Colonic mucosa (tissue), 4 donors: ENCODE measurements at places on chromosomes 5 and 9.

- peak; percentile 66 for DNase-seq
Observed at GRCh38 chr9:98191671-98192502, 550 bp downstream of the CORO2A start.

GRCh38 chr9:116713271-116713670 lies 26.2 kb downstream of the TRIM32 start:
- no peak for DNase-seq

DNA sequence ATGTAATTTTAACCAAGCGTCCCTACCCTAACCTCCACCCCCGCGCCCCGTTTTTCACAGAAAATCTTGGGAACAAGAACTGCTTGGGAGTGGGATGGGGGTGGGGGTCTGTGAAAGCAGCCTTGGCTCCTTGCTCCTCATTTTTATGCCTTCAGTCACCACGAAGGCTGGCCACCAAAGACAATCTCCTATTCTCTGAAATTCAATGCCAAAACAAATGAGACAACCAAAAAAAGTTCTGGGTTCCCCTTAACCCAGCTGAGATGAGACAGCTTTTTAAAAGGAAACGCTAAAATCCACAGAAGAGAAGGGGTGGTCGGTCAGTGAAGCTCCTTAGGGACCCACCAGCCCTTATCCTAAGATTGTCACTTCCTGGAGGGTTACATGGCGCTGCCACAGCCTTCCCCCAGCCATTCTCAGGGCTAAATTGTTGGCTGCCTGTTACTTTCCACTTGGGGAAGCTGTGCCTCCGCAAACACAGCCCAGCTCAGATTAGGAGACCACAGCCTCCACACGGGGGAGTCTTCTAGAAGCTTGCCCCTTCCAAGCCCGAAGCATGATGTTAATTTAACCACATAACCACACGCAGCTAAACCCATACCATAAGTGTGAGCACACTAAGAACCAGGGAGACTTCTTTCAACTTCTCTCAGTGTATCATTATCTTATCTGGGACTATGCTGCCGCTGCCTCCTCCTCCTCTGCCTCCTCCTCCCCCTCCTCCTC lies 136.3 kb downstream of the FOXD1 start:
- no peak for DNase-seq

DNA sequence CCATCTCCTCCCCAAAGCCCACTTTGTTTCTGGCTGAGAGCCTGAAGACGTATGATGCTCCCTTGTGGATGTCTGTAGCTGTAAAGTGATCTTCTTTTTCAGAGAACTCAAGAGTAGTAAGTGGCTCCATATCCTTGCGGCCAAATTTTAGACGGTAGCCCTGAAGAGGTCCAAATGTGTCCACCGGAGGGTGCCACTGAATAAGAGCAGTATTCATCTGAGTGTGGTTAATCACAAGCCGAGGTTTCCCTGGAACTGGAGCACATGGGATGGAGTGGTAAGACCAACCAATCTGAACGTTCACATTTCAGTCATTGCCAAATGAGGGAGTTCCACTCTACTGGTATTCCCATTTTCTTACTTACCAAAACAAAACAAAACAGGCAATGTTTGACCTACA lies 686.5 kb upstream of the DMAC1 start:
- DNase-seq: peak; percentile 45

DNA sequence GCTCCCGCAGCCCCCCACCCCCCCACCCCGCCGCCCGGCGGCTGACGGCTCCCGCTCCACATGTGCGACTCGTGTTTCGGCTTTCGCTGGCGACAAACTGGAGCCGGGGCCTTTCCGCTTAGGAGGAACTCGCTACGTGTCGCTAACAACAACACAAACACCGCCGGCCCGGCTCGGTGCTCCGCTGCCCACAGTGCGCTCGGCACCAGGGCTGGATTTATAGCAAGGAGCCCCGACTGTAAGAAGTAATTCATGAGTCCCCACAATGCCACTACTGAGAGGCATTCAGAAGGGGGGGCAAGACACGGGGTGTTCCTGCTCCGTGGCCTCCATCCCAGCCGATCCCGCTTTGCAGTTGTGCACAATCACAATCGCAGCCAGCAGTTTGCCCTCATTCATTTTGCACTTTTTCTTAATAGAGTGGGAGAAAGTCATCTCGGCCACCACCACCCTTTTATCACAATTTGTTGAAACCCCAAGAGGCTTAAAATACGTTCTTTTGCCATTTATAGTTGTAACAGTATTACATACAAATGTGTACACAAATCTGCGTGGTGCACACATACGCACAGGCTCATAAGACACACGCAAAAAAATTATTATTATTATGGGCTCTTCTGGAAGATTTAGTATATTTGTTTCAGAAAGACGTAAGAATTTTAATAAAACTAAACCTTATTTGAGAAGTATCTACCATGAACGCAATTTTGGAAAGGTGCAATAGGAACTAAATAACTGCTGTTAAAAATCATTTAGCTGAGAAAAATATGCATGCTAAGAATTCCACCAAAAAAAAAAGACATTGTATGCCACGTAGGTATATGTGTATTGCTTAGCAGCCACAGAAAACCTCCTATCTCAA lies 48.1 kb downstream of the EBF1 start:
- DNase-seq: peak; percentile 24

DNA sequence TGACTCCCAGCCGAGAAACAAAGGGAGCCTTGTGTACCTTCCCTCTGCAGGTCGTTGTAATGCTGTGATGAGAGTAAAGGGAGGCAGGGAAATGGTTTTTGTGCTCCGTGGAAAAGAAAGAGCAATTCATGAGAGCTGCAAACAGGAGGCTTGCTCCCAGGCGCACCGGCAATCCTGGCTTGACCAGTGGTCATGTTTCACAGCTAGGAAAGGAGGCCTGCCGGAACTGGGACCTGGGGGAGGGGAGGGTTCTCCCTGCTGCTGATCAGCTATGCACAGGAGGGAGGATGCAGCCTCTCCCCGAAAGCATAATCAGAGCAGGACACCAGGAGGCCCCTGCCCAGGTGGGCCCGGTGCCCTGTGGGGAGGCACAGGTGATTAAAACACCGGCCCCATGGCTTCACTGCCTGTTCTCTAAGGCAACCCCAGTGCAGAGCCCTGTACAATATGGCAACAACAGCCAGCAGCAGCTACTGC lies 131.3 kb downstream of the ZDHHC21 start:
- no peak for DNase-seq

- DNase-seq: no peak
Observed at GRCh38 chr5:168274406-168274805, 17.0 kb upstream of the WWC1 start.

DNA sequence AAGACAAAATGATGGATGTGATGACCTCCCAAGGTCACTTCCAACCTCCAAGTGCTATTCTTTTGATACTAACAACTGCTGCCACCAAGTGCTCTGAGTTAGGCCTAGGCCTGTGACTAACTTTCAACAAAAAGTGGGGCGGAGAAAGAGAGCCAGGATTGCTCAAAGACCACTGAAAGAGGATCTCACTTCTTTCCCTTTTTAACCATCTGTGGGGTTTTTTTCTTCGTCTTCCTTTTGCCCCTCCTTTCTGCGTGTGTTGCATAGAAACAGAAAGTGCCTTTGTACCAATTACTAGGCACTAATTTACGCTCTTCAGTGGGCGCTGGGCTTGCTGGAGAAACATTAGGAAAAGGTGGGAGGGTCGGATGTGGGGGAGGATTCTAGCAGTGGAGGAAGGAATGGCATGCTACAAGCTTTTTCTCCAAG lies 8.0 kb downstream of the KLF9 start:
- DNase-seq: no peak

DNA sequence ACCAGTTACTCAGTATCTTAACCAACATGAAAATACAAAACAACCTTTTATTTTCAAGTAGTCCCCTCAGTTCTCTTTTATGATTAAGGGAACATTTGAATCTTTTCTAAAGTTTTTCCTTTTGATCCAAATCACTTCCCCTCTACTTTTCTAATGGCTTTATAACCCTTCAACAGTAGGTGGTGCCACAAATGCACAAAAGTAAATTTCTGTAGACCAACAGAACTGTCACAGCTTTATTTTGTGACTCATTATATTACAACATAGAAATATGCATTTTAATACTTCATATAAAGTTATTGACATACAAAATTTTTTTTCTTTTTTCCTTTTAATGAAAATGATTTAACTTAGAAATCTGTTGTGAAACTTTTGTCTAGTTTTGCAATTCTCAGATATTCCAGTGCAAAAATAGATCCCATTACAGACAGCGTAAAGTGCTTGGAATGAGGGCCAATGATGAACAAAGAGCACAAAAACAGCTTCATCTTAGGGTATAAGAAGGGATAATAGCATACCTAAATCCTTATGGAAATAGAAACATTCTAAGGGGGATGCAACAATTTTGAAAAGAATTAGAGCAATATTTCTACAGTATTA lies 17.0 kb downstream of the NIPSNAP3B start:
- DNase-seq: no peak

- DNase-seq: no peak
Observed at GRCh38 chr5:111013011-111013410, 58.5 kb upstream of the TSLP start.

- no peak for DNase-seq
Observed at GRCh38 chr9:130922893-130923610, 16.0 kb downstream of the FIBCD1 start.

DNA sequence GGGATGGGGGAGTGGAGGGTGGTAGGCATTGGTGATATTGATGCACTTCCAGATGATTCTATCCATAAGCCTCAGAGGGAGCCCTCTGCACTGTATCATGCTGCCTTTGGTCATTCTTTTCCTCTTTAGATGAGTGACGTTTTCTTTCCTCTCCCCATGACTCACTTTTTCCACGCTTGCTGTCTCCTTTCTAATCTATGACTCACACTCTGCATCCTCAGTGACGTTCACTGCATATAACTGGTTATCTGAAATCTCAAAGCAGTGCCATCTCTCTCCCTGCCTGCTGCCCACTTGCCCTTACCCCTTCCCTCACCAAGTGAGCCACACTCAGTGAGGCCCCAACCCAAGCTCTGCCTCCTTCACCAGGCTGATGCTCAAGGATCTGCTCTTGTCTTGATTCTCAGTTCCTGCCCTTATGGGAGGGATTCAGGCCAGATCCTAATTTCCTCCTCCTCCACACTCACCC lies 31.6 kb downstream of the PTGS1 start:
- DNase-seq: no peak

- no peak for DNase-seq
Observed at GRCh38 chr5:122063836-122064235, 14.2 kb downstream of the LOX start.

DNA sequence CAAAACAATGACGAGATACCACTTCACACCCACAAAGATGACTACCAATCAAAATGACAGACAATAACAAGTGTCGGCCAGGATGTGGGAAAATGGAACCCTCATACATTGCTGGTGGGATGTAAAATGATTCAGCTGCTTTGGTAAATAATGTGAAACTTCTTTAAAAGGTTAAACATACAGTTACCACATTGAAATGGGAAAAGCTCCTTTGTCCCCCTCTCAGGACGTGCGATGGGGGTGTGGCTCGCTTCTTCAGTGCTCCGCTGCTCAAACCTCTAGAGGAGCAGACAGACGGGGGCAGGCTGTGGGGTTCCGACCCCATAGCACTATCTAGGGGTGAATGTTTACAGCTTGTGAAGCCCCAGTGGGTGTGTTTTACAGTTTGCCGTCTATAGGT lies 8.0 kb upstream of the PLPP6 start:
- DNase-seq: no peak

DNA sequence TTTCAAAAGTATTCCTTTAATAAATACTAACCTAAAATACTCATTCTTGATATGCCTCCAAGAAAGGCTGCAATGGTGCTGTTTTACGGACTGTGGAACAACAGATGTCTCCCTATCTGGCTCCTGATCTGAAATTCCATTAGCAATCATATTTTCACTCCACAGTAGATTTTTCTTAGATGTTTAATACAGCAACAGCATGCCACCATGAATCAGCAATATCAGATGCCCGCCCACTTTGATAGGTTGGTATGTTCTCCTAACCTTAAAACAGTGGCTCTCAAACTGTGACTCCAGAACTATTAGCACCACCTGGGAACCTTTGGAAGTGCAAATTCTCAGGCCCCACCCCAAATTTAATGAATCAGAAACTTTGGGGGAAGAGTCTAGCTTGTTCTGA lies 110.2 kb downstream of the MLLT3 start:
- DNase-seq: no peak
